Mesenteric fat pad (tissue), 1 donor: ENCODE measurements at places on chromosomes 3 and 15. TPM values are rescaled to one million over a fixed set of nuclear protein-coding genes. Genes with fewer than 3 reads are reported as not detected.
A peak's percentile ranks its signal among the peaks of the same experiment; 100 is the strongest.

DNA sequence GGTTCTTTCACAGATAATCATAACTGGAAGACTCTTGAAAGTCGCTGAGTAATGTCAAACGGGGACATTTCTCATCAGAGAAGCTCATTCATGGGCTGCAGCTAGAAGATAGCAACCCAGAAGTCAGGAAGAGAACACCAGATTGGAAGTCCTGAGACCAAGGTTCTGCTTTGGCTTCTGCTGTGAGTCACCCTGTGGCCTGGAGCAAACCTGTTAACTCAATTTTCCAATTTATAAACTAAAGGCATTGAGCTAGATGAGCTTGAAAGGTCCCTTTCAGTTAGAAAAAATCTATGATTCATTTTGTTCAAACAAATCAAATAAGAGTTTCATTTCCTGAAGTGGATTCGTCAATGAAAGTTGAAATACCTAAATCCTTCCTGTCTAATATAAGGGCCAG is 402.2 kb downstream of the EPHB1 start:
- DNase-seq = no peak

DNA sequence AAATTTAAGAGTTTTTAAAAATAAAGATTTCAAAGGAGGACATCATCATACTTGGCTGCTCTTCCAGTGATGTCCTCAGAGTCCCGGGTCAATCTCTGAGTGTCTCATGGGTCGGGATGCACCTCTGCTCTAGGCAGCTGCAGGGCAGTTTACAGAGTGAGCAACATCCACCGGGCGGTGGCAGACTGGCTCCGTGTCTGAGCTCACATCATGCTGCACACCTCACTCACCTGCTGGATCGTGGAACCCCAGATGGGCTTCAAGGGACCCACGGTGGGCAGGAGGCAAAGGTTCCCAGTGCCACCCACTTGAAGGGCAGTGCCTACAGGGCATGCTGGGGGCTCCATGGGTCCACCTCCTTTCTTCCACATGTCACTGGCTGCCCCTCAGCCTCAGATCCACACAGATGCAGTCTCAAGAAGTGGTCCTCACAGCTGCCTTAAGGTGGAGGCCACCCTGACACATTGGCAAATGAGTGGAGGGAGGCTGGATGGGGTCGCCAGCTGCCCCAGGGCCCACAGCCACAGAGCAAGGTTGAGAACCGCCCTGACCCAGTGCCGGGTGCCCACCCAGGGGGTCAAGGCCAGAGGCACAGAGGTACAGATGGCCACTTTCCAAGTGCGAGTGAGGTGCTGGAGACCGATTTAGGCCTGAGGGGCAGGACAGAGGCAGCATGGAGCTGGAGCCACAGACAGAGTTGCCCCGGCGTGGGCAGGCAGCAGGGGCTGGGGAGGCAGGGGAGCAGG is 25.2 kb downstream of the CYFIP1 start:
- DNase-seq = no peak

DNA sequence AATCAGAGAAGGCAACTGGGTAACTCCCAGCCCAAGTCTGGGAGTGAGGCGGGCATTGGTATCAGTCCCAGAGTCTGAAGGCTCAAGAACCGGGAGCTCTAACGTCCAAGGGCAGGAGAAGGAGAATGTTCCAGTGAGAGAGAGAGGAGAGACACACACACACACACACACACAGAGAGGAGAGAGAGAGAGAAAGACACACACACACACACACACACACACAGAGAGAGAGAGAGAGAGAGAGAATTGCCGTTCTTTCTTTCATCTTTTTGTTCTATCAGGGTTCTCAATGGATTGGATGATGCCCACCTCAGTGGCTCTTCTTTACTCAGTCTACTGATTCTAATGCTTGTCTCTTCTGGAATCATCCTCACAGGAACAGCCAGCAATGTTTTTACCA is 57.0 kb downstream of the NR1D2 start:
- no peak for DNase-seq

- no peak for DNase-seq
Measured at GRCh38 chr3:110314512-110315114, 757.0 kb upstream of the NECTIN3 start.

DNA sequence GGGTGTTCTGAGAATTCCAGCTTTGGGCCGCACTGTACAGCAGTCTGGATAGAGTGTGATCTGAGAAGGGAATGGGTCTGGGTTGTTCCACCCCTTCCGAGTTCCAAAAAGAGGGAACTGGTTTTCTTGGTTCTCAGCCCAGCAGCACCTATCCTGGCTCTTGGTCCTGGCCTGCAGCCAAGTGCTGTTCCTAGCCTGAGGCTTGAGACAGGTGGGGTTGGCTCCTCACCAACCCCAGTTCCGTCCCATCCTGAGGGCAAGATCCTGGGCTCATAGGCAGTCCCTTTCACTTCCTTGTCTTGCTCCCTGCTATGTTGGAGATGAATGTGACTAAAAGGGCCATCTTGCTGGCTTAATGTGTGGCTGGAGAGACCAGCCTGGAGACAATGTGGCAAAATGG is 15.2 kb downstream of the IVD start:
- no peak for DNase-seq

DNA sequence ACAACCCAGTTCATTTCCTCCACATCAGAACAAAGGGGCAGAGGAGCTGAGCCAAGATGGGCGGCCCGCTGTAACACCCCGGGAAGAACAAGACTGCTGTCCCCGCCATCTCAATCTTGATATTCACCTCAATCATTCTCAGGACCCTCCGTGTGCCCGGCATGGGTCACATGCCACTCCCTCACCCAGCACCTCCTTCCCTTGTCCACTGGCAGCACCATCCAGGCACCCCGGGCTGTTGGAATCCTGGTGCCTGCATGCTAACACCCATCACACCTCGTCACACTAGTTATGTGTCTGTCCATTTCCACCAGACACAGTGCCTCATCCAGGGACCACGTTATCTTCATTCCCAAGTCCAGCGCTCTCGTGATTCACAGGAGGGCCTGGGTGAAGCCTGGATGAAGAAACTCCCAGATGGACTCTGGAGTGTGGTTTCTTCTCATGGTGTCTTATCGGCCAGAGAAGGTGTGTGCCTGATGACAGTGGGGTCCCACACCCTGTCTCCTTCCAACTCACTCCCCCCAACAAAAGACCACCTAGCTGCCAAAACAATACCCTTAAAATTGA is 16.7 kb downstream of the MEGF11 start:
- DNase-seq = no peak

GRCh38 chr3:114626751-114627150 is 332.9 kb downstream of the TIGIT start:
- DNase-seq = no peak

- no peak for DNase-seq
Measured at GRCh38 chr15:89378296-89379151, 43.9 kb upstream of the POLG start.

DNA sequence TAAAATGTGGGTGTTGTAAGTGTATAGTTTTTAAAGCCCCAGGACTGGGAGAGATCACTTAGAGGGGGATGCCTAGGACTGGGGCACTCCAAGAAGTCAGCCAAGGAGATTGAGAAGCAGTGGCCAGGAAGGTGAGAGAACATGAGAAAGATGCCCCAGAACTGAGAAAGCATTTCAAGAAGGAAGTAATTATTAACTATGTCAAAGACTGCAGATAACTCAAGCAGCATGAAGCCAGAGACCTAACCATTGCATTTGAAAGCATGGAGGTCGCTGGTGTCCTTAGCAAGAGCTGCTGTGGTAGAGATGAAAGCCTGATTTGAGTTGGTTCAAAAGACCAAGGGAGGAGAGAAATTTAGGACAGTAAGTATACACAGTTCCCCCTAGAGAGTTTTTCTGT is 30.6 kb upstream of the SLC2A2 start:
- no peak for DNase-seq

GRCh38 chr3:150308481-150309256 is 99.4 kb upstream of the TSC22D2 start:
- no peak for DNase-seq

DNA sequence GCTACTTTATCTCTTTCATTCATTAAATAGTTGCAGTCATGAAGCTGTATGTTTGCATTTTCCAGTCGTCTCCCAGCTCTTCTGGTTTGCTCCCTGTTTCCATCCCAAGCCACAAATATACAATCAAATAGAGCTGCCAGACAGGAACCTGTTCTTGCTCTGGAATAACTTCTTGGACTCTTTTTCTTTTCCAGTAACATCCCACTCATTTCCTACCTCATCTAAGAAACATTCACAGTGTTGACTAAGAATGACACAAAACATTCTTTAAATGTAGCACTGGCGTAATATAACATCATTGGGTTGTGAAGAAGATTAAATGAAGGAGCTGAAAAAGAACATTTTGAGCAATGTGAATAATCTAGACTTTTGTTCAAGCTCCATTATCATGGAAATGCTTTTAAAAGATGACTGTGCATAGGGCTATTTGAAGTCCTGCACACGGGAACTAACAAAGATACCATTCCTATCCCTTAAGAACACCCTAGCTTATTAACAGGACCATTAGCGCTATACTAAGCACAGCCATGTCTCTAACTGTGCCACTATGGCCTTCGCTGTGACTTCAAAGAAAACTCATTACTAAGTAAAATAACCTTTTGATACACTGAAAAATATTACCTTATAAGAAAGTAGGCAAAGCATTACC is 574.0 kb downstream of the NAALADL2 start:
- no peak for DNase-seq

- no peak for DNase-seq
Measured at GRCh38 chr15:70690491-70691276, 72.7 kb downstream of the UACA start.

- no peak for DNase-seq
Measured at GRCh38 chr3:107425033-107425432, 47.8 kb downstream of the CCDC54 start.

GRCh38 chr3:42898896-42899675 is 6.9 kb upstream of the ZNF662 start:
- no peak for DNase-seq

- no peak for DNase-seq
Measured at GRCh38 chr3:51544011-51544775, 5.7 kb downstream of the RAD54L2 start.

DNA sequence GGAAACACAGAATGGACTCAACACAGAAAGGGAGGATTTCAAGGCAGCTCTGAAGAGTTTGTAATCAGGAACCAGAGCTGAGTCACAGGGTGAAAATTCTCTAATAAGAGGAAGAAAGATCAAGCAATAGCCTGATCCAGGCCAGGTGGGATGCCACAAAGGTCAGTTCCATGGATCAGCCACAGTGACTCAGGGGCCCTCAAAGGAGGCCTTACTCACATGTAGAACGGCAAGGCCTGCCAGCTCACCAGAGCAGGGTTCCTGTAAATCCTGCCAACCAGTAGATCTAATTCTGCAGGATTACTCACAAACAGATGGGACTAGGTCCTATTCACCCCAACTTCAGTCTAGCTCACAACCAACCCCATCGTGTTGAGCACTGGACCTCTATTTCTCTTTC is 78.3 kb upstream of the PPP2R3A start:
- no peak for DNase-seq

GRCh38 chr3:186427627-186428281 is 65.7 kb upstream of the DGKG start:
- no peak for DNase-seq

- no peak for DNase-seq
Measured at GRCh38 chr15:57234156-57234555, 142.1 kb upstream of the CGNL1 start.

DNA sequence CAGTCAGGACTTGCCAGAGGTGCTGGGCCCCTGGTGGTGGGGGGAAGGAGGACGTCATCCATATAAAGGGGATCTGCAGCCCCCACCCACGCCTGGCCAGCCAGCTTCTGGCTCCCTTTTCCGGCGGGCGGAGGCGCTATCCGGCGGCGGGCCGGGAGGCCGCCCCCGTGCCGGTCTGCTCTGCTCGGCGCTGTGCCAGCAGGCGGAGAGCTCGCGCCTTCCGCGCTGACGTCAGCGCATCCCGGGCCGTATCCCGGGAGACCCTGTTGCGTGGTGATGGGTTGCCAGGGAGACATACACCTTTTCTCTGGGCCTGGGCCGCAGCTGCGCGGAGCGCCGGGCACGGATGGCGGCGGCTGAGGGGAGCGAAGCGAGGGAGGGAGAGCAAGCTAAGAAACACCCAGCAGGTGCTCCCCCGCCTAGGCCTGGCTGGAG is 1.1 kb downstream of the FAM131A start:
- peak; percentile 96 for DNase-seq

DNA sequence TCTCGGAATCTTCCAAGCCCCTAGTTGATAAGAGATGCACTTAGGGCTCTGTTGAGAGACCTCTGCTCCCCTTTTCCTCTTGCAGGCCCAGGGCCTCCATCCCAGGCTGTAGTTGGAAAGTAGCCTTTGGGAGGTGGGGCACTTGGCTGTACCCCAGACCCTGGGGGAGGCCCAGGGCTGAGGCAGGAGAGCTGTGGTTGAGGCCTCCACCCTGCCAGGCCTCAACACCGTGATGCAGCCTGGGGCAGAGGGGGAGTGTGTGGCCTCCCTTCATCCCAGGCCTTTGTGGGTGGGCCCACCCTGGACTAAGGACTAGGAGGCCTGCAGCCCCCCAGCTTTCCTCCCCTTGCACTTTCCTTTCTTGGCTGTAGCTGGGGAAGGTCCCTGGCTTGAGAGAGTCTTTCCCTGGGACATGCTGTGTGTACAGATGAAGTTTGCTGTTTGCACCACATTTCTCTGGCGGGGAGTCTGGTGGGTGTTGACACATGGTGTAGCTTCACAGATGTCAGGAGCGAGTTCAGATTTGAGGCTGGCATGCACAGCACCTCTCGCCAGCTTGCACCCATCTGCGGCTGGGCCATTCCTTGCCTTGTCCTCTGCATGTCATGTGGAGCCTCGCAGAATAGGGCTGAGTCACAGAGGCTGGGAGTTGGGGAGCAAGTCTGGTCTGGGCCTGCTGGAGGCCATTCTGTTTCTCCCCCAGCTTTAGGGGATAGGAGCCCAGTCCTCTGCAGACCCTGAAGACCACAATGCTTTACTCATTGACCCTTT is 13.7 kb downstream of the PLEKHO2 start:
- DNase-seq = no peak

- peak; percentile 43 for DNase-seq
Measured at GRCh38 chr15:28943611-28944230, 57.9 kb downstream of the APBA2 start.

GRCh38 chr3:143119974-143120715 is 574 bp downstream of the CHST2 start:
- no peak for DNase-seq

- DNase-seq = no peak
Measured at GRCh38 chr15:24955531-24955921, 739 bp downstream of the SNRPN start.

DNA sequence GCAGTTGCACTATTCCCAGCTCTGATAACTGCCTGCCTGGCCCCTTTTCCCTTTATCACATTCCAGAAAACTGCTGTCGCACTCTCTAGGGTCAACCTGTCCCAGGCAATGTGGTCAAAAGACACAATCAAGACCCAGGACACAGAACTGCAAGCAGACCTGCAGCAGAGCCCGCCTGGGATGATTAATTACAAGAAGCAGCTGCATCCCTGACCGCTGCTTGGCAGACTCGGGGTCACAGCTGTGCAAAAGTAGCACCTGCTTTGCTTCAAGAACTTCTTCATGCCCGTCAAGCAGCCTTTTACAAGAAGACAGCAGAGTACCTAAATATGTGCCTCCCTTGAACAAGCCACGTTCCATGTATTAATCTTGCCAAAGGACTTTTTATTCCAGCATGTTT is 120.0 kb upstream of the ST8SIA2 start:
- DNase-seq = no peak

The CD96 gene
- total RNA-seq = 6.9 TPM

The IL12A gene
- total RNA-seq = 0.29 TPM

The CADPS gene
- 0.45 TPM for total RNA-seq

The IDH3A gene
- total RNA-seq = 105 TPM

The CNTN4 gene
- total RNA-seq = 3.8 TPM
